CD4-positive, alpha-beta T cell treated with Interleukin-1 beta for 1 hour (primary cell): ENCODE measurements at places on chromosomes 4 and X.

DNA sequence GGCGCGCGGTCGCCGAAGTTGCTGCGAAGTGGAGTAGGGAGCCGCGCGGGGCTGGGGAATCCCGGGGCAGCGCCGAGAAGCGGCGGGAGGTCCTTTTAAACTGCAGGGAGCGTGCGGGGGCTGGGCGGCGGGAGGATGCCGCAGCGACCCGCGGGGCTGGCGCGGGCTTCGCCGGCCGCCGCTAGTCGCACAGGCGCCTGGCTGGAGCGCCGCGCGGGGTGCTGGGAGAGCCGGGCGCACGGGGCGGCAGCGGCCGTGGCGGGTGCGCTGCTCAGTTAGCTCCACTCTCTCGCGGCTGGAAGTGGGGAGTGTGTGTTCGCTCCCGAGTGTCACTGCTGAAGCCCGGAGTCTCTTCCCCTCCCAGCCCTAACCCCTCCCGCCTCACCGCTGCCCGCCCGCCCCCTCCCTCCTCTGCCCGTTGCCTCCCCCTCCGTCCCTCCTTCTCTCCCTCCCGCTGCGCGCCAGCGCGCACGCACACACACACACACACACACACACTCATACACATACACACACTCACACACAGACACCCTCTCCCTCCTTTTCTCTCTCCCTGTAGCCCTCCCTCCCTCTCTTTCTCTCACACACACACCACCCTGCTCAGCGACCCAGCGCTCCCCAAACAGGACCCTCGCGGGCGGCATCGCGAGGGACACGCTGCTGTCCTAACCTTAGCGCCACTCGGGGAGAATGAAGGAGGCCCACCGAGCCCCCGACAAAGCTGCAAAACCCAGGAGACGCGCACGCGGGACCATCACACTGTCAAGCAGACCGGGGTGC is at the start of gene NDNF:
TSS of gene NDNF (minus strand) at position 312 of the 780 bp plus-strand sequence. CDS start 26,698 bp downstream, outside the sequence.
- DNase-seq: peak; percentile 42

- no peak for DNase-seq
Measured at GRCh38 chr4:66929748-66930147, 615.6 kb downstream of the CENPC start.

DNA sequence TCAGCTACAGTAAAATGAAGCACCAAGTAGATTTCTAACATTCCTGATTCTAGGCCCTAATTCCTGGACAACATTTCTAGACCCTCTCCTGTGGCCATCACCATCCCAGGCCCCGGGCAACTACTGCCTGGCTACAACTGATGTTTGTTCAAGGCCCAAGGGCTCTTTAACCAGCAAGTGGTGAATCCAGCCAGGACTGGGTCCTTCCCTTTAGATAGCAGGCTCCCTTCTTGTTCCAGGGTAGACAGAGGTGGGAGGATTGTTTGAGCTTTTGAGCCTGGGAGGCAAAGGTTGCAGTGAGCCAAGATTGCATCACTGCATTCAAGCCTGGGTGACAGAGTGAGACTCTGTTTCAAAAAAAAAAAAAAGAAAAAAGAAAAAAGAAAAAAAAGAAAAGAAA is 12.7 kb upstream of the AADAT start:
- DNase-seq: no peak

DNA sequence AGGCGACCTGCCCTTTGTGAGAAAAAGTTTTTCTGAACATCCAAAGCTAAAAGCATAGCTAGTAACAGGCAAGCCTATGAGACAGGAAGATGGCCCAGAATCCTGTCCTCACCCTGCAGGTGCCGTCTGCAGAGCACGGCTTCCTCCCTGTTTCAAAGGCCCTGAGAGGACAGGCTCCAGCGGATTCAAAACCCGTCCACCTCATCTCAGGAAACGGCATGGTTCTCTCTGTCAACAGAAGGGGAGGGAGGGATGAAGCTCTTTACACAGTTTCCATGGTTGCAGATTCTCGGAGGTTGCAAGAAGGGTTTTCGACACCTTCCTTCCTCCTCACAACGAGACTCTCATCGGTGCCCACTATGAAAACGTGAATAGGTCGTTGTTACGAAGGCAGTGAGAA is 8.3 kb downstream of the PPP2R3B start:
- no peak for DNase-seq

- DNase-seq: no peak
Measured at GRCh38 chrX:50114113-50114512, 86.7 kb downstream of the AKAP4 start.

DNA sequence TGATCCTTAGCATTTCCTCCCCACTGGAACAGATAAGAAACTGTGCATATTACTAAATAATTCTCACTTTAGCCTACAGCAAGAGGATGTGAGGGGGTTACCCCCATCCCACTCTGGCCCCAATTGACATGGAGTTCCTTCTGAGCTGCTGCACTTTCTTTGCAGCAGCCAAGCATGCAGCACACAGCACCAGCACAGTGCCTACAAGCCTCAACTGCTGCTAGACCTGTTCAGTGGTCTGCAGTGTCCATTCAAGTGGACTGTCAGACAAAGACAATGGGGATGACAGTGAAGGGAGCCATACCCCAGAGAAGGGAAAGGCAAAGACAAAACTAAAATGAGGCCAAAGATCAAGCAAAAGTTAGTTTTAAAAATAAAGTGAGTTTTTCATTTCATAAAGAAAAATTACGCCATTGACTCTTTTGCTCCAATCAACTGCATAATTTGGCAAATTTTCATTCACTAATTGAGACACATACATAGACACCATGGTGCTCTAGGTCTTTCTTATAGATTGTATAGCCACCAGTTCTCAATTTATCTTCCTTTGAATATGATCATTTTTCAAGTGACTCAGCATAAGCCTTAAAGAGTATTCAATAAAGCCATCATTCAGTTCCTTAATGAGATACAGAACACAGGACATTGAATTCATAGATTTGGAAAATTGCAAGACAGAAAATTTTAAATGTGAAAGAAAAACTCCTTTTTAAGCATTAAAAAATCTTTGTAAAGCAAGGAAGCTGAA is 410.6 kb downstream of the HNRNPD start:
- no peak for DNase-seq

GRCh38 chr4:90025248-90025647 is 101.9 kb upstream of the CCSER1 start:
- DNase-seq: no peak
